ENCODE measurements at places on chromosomes 4 and X.

DNA sequence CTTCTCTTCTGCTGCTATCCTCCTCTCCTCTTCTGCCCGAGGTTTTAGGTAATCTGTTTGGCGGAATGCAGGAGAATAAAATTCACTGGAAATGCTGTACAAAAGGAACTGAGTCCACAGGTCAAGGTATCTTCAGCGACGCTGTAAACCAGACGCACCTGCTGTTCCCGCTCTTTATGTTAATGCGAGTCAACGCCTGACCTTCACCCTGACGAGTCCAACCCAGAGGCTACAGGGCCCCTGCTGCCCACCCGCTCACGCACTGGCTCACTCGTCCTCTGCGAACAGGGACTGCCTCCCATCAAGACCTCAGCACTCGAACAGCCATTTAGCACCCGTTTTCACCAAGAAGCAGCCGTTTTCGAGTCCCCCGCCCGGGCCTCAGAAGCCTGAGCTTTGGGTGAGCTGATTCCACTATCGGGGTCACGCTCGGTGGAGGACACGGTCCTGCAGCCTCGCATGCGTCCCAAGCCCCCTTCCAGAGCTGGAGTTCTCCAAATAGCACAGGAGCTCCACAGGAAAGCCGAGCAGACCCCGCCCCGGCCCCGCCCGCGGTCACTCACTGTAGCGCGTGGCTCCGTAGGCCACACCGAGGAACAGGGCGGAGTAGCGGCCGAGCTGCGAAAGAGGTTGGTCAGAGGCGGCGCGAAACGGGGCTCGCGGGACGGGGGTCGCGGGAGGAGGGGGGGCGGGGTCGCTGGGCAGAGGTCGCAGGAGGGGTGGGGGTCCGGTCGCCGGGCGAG is 556 bp downstream of the ATP5ME start:
- DNase-seq = no peak

DNA sequence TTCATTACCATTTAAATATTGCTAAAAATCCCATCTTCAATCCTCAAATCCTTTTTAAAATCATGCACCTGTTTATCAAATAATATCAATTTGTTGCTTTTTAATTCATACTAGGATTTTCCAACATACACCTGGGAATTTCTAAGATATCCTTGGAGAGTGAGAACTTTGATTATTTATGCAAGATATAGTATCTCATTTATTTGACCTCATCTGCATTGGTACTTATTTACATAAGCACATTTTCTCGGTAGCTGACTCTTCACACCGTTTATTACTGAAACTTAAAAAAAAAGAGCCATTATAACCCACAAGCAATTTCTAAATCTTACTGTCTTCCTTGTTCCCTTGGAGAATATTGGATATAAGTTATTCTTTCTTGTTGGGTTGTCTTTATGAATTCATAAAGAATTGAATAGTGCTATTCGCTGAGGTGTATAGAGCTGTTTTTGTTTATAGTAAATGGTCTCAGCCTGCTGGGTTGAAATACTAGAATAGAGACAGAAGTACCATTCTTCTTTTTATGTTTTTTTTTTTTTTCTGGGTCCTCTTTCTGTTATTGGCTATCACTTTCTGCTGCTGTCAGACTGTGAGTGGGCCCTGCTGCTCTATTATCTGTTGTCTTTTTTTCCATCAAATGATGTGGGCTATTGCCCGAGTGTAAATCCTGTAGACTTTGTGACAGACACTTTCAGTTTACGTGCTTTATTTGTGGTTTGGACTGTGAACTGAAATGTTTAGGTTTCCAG is 2.9 kb downstream of the UGT8 start:
- DNase-seq = no peak

- DNase-seq = peak; percentile 8
Measured at GRCh38 chrX:102659790-102660757, 8.8 kb downstream of the GPRASP1 start.

DNA sequence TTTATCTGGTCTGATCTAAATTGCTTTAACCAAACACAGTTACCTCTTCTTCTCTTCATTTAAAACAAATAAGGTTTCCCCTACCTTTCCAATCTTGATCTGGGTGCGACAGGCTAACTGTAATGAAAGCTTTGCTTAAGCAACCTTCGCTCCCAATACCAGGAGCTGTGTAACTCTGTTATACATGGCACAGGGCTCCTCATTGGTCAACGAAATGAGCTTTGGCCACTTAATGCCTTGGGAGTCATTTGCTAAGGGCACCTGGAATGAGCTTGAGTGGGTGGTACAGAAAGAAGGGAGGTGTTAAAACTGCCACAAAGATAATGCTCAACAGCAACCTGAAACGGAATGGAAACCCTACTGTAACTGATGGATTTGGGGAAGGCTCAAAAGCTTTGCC is 140.5 kb downstream of the CHRNA9 start:
- DNase-seq = no peak

DNA sequence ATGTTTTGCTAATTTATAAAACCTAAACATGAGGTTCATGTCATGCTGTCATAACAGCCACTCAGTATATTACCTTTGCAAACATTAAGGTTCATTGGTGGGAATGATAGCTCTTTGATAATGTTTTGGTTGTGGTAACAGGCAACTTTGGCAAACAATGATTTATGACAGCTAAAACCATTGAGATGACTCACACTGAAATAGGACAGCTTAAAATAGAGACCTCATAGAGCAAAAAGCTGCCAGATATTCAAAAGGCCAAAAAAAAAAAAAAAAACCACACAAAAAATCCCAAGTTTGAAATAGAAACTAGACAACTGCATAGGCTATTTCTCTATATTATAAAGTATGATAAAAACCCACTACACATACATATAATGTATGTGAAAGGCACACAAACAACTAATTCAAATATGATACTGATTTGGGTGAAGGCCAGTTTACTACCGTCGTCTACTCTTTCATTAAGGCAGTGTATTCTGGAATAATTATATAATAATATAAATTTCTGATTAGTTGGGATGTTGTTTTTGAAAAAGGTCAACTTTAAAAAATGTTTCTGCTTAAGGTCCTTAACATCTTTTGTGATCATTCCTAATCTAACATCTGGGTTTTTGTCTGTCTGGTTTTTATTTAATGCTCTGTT is 646.0 kb upstream of the PITX2 start:
- DNase-seq = no peak

GRCh38 chr4:144716778-144717177 is 70.8 kb downstream of the HHIP start:
- no peak for DNase-seq

GRCh38 chr4:120965938-120966337 is 43.4 kb upstream of the PRDM5 start:
- no peak for DNase-seq

GRCh38 chrX:48972220-48973164 is 848 bp upstream of the KCND1 start:
- DNase-seq = no peak

GRCh38 chr4:39146211-39146610 is 36.1 kb upstream of the WDR19 start:
- DNase-seq = no peak

GRCh38 chr4:11954093-11954492 is 525.4 kb upstream of the HS3ST1 start:
- DNase-seq = peak; percentile 46

GRCh38 chrX:21738950-21739287 is 19.0 kb downstream of the SMPX start:
- DNase-seq = no peak

GRCh38 chr4:26407476-26407875 is 82.8 kb downstream of the CCKAR start:
- no peak for DNase-seq

DNA sequence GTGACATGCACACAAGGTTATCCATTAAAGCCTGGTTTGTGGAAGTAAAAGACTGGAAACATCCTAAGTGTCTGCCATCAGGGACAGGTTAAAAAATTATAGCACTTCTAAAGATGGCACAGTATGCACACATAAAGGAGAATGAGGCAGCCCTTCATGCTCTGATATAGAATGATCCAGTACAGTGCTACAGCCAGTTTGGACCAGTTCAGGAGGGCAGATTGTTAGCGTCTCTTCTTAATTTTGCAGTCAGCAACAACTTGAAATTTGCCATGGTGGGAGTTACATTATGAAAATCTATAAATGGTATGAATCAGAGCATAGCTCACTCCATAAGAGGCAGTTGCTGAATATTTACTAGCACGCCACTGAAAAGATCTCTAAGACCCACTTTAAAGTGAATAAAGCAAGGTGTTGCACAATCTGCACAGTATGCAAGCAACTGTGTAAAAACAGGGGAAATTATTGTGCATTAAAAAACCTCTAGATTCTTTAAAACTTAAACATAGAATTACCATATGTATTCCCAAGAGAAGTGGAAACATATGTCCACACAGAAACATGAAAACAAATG is 20.3 kb upstream of the SOD3 start:
- no peak for DNase-seq

- no peak for DNase-seq
Measured at GRCh38 chrX:39442332-39442731, 641.1 kb downstream of the MID1IP1 start.

DNA sequence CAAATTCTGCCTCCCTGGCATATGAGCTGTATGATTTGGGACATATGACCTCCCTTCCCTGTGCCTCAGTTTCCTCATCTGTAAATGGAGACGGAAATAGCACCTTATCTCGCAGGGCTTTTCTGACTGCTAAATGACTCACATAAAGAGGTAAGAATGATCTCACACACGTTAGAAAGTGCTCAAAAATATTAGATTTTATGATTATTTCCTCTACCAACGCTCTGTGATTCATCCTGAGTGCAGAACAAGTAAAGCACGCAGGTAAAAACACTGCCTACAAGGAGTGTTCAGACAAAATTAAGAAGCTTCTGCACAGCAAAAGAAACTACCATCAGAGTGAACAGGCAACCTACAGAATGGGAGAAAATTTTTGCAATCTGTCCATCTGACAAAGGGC is 21.1 kb downstream of the ACSL1 start:
- DNase-seq = no peak

DNA sequence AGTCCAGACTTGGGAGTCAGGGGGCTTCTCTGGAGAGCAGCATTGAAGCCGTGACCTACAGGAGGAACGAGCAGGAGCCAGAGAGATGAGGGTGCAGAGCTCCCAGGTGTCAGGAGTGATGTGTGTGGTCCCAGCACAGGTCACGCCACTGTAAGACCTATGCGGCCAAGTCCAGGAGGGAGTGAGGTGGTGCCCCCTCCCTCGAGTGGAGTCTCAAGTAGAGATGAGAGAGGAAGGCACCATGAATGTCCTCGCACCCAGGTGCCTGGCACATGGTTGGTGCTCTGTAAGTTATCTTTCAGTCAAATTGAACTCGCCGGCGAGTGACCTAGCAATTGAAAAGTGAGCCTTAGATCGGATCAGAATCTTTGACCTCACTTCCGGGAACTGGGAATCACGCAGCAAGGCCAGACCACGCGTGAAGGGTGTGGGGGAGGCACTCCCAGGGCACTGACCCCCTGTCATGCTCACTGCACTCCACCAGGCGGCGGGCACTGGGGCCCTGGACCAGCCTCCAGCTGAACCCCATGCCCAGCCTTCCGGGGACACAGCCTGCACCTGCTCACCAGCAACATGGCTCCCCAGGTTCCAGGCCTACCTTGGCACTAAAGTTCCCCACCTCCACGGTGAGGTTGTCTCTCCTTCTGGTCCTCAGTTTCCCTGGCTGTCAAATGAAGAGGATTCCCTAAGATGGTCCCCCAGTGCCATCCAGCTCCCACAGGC is 127.4 kb downstream of the HMX1 start:
- DNase-seq = no peak

DNA sequence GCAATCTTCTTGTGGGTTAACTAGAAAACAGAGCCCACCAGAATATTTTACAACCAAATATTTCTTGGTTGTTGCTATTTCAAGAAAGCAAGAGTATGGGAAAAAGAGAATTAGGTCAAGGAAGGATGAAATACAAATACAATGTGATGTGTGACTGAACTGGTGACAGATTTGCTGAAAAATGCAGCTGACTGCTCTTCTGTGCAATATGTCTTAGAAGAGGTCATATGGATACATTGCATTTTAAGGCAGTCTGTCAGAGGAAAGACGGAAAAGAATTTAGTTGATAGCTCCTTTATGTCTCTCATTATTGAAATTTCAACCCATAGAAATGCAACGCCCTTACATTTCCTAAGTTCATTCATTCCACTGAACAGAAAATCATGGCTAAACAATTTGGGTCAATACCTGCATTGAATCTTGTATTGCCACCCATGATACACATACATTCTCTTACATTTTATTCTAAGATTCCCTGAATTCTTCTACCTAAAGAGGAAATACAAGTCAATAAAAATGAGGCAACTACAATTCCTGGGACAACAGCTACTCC is 423.1 kb downstream of the ADAM29 start:
- DNase-seq = no peak

GRCh38 chr4:60463857-60464502 is 736.1 kb upstream of the ADGRL3 start:
- no peak for DNase-seq

GRCh38 chrX:132023896-132024386 is 839 bp downstream of the STK26 start:
- no peak for DNase-seq

GRCh38 chrX:25015486-25016360 is at the start of gene ARX:
Gene ARX, minus strand, starts transcription at chrX:25015965. Its CDS starts 228 bp downstream, at chrX:25015737.
- peak; percentile 13 for DNase-seq

- DNase-seq = no peak
Measured at GRCh38 chr4:54539500-54540029, 118.2 kb upstream of the KIT start.

GRCh38 chrX:101071582-101071981 is 7.1 kb upstream of the TMEM35A start:
- DNase-seq = no peak

- peak; percentile 81 for DNase-seq
Measured at GRCh38 chrX:9745417-9746115, 20.1 kb downstream of the GPR143 start.

GRCh38 chrX:19705196-19705769 is 182.1 kb downstream of the SH3KBP1 start:
- DNase-seq = no peak

- peak; percentile 1 for DNase-seq
Measured at GRCh38 chrX:38717871-38718270, 83.4 kb upstream of the MID1IP1 start.

DNA sequence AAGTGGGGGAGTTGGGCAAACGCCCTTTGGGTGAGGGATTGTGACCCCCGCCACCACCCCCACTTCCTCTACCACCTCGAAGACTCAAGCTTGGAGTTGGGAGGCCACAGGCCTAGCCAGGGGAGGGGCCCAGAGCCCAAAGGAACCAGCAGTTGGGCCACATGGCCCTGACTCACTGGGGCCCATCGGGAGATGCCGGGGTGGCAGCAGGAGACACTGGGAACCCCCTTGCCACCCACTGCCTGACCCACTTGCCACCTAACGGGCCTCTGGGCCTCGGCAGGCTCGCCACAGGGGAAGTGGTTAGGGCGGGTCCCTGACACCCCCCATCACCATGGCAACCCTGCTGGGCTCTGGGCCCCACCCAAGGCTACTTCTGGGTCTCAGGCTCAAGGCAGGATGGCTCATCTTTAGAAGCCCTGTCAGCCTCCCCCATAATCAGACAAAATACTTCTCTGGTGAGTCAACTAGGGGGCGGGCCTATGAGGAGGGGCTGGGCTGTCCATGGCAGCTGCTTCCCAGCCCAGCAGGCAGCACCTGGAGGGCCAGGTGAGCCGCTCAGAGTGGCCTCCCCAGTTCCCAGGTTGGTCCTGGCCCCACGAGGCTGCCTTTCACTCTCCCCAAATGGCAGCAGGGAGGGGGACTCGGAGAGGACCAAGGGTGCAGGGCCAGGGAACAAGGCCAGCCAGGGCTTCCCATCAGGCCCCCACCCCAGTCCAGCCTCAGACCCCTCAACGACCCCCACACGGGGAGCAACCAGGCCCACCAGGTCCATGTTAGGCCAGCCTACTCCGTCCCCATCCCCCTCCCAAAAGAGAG is 5.6 kb downstream of the FLNA start:
- peak; percentile 53 for DNase-seq

- no peak for DNase-seq
Measured at GRCh38 chr4:123170843-123171242, 225.8 kb upstream of the SPRY1 start.

Data from pulmonary artery endothelial cell (primary cell).